ENCODE measurements at places on chromosomes 12 and 14.

GRCh38 chr14:66405158-66405557 is 81.0 kb upstream of the CCDC196 start:
- DNase-seq, result no peak

DNA sequence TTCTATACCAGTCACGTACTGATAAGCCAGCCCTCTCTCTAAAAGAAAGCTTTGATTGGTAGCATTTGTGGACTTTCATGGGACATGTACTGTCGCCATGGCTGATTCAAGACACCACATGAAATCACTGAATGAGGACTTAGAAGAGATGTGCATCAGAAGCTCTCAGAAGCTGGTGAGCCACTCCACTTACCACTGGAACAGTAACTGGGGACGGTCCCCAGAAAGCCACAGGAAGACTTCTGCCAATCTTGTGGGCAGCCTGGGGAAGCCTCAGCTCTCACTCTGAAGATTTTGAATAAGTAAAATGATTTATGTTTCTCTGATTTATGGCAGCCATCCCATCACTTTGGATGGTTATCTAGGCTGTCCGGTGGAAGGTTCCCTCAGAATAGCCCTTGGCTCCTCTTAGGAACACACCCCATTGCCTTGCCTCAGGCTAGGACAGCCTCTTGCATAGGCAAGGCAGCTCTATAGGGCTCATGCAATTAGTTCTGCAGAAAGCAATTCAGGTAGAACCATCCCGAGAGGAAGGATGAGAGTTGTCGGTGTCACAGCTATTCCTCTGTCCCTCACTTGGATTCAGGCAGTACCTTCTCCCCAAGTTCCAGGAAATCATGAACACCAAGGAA is 9.8 kb downstream of the DHRS1 start:
- no peak for DNase-seq

- no peak for DNase-seq
Observed at GRCh38 chr14:41389355-41389754, 217.3 kb upstream of the LRFN5 start.

DNA sequence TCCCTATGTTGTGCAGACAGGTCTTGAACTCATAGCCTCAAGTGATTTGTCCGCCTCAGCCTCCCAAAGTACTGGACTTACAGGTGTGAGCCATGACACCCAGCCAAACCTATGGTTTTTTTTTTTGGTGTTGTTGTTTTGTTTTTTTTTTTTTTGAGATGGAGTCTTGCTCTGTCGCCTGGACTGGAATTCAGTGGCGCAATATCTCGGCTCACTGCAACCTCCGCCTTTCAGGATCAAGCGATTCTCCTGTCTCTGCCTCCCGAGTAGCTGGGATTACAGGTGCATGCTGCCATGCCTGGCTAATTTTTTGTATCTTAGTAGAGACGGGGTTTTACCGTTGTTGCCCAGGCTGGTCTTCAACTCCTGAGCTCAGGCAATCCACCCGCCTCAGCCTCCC is 11.3 kb upstream of the RCOR1 start:
- DNase-seq, result no peak

DNA sequence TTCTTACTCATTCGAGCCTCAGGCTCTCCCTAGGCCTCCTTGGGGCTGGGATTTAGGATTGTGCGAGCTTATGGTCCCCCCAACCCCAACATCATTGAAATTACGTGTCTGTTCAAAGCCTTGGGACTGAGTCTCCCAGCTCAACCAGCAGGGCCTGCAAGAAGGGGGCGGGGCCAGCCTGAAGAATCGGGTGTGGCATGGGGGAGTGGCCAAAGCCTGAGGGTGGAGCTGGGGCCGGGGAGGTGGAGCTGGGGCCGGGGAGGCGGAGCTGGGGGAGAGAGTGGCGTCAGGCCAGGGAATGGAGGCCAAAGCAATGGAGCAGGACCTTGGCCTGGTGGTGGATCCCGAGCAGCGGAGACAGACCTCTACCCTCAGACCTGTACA is 24.3 kb upstream of the HSPB8 start:
- no peak for DNase-seq

GRCh38 chr12:20474443-20474842 is 106.1 kb downstream of the PDE3A start:
- DNase-seq, result no peak

GRCh38 chr14:75723716-75724115 is 62.7 kb downstream of the TTLL5 start:
- DNase-seq, result no peak

DNA sequence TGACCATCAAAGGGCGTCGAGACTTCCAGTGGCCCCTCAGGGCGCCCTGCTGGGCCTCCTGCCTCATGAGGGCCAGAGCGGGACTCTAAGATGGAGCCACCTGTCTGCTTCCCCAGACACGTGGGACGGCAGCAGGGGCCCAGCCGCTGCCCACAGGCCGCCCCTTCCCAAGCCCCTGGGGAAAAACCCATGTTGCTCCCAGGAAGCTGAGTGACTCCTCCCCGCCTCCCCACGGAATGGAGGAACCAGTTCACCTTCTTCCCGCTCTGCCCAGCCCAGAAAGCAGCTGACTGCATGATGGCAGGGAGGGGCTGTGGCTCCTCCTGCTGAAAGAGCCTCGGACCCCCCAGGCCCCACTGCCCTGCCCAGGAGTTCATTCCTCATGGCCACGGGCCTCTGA is 14.9 kb downstream of the RAB35 start:
- DNase-seq, result no peak
